ENCODE measurements at places on chromosomes 4 and X.

DNA sequence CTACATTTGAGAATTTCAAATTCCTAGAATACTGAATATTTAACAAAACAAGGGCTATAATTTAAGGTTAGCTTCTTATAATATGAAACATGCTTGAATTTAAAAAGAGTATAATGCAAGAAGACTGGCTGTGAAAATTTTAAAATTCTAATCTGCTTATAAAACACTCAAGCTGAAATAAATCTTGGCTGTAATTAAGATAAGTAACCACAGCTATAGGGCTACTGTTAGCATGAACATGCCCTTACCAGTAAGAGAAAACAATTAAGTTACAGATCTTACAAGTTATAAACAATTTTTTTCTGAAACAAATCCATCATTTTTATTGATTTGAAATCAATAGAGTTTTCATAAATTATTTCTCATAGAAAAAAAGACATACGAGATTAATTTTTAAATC, 148.2 kb downstream of the INPP4B start:
- DNase-seq = no peak

GRCh38 chr4:83563998-83564397, 28.1 kb downstream of the GPAT3 start:
- DNase-seq = no peak

GRCh38 chr4:66572949-66573348, 902.7 kb upstream of the EPHA5 start:
- DNase-seq = peak; percentile 78

GRCh38 chr4:37641352-37641751, 44.8 kb downstream of the RELL1 start:
- no peak for DNase-seq

DNA sequence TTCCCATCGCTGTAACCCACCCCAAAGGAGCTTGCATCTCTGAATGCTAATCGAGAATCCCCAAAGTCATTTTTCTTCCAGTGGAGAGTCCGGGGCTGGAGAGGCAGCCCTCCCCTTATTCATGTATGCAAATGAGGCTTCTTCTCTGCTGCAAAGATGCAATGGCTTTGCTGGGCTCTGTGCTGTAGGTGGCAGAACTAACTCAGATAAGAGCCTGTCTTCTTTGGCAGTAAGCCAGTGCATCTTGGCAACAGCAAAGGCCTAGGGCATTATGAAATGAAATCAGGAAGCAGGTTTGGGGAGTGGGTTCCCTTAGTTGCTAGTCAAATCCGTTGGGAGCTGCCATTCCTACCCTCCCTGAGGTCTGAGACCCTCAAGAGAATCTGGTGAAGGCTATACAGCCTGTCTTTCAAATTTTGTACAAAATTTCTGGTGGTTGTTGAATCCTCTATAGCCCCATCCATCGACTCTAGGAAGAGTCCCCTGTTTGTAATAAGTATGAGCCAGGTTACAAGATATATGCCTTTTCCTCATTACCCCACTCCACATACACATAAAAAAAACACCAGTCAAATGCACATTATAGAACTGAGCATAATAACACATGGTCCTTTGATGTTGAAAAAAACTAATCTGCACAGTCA, 290.6 kb upstream of the TAPT1 start:
- DNase-seq = peak; percentile 75

DNA sequence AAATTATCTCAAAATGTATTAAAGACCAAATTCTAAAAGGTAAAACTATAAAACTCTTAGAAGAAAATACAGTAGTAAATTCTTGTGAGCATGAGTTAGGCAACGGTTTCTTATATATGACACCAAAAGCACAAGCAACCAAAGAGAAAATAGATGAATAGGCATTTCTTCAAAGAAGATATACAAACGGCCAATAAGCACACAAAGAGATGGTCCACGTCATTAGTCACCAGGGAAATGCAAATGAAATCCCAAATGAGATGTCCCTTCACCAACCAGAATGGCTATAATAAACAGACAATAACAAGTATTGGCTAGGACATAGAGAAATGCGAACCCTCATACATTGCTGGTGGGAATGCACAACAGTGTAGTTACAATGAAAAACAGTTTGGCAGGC, 44.6 kb downstream of the RAB33A start:
- no peak for DNase-seq
